ENCODE measurements at places on chromosomes 5 and 9.
A peak's percentile ranks its signal among the peaks of the same experiment; 100 is the strongest.

- DNase-seq = peak; percentile 66
These were observed 48.6 kb upstream of the TLE1 start for GRCh38 chr9:81737871-81738507.

DNA sequence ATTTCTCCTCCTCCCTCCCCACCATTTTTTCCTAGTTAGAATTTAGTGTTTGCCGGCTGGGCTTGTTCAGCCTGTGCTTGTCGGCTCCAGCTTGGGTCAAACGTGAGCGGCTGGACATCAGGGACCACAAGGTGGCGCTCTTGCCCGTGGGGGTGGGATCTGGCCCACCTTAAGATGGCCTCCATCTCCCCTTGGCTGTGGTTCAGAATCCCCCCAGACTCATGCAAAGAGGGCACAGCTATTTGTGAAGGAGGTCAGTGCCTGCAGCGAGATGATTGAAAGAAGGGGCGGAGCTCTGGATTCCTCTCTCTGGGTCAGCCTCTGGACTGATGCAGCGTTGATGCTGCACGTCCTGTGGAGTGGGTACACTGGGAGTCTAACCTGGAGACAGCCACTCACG, 283.3 kb upstream of the TUT7 start:
- peak; percentile 18 for DNase-seq

GRCh38 chr5:112560371-112560770, 141.3 kb upstream of the EPB41L4A start:
- DNase-seq = no peak

DNA sequence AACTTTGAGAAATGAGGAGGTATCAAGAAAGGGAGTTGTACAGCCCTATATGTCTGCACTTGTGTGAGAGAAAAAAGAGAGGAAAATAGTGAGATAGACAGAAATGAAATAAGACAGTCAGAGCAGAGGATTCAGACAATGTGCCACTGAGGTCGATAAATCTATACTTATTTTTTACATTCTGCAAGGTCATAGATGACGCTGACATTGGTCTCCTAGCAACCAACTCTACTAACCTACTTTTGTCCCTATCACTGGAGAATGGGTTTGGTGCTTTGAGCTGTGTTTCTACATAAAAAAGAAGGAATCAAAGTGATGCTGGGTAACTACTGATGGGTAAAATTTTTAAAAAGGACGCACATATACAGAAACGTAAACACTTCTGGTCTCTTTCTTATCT, 573.3 kb upstream of the RORB start:
- DNase-seq = no peak

GRCh38 chr5:133391354-133392136, 220.8 kb downstream of the FSTL4 start:
- no peak for DNase-seq

DNA sequence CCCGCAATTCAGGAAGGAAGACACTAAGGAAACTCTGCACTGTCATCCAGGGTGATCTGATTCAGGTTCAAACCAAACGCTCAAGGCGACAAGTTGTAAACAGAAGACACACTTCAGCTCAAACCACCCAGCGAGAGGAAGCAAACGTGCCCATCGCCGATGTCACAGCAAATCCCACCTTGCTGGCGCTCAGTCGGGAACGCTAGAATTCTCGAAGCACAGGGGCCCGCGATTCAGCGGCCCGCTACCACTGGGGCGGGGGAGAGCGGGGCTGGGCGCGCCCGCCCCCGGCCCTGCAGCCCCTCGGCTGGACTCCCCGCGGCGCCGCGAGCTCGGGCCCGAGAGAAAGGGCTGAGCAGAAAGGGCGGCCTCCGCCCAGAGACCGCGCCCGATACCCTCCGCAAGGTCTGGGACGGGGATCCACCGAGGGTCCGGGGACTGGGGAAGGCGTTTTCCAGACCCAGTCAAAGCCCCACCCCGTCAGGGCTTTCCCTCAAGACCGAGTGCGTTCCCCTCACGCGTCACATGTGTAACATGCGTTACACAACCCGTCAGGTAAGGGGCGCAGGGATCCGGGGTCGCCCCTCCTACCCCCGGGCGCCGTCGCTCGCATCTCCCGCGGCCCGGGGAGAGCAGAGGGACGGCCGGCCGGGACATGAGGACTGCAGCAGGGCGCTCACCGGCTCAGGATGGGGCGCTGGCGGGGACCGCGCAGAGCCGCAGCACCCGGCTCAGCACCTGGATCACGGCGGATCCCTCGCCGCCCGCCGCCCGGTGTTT, 469 bp downstream of the AGTPBP1 start:
- DNase-seq = peak; percentile 30

- DNase-seq = no peak
These were observed 401.1 kb upstream of the RGMB start for GRCh38 chr5:98372351-98372750.

GRCh38 chr5:16665601-16666000, 48.8 kb upstream of the RETREG1 start:
- no peak for DNase-seq

DNA sequence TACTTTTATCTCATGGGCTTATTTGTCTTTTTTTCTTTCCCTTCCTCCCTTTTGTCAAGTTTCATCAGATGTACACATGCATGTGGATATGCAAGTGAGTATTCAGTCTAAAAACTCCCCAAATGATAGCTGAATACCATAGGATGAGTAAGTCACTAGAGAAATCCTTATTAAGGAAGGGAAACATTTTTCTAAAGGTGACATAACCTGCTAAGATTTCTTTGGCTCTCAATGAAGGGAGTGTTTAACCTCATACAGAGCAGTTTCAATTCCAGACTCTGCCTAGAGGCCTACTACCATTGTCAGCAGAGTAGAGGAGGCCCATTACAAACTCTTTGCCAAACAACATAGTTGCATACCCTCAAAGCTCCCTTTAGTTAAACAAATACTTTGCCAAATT, 192.4 kb downstream of the ARHGEF28 start:
- DNase-seq = no peak

- DNase-seq = no peak
These were observed 605.2 kb downstream of the CCDC171 start for GRCh38 chr9:16158093-16158492.

GRCh38 chr9:134689321-134690181, 47.9 kb downstream of the COL5A1 start:
- peak; percentile 71 for DNase-seq

DNA sequence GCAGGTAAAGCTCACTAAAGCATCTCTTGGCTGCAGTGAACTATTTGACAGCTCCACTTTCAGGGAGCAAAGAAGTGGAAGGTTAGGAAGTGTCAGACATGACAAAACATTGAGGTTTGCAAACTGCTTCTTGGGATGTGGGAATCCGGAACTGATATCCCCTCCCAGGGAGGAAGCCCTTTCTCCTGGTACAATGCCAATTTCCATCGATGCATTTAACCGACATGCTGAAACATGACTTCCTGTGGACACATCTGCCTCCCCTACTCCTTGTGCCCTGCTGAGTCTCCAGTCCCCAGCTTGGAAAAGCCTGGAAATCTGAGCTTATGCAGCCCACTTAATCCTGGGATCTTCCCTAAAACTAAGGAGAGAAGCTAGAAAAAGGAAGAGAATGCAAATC, 323.1 kb upstream of the DAP start:
- DNase-seq = no peak

DNA sequence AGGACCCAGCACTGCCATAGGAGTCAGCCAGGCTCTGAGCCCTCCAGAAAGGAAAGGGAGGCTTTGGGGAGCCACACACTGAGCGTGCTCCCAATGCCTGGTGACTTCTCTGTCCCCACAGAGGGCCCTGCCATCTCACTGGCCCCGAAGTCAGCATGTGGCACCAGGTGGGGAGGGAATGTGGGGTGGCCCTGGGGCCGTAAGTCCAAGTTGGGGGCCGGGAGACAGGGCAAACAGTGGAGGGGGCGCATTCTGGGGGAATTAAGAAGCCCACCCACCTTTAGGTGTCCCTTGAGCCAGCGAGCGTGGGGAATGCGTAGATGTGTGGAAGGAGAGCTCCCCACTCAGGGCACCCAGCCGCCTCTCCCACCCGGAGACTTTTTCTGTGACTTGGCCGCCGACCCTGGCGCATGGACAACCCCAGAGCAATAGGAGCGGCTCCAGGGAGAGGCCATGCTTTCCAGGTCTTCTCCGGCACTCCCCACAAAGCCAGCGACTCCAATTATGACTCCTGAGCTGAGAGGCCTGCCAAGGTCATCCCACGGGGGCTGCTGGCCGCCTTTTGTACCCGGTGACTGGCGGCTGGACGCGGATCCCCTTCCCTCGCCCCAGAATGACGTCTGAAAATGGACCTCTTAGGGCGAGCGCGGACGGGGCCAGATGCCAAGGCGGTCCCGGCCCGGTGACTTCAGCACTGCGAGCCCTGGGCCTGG, 9.8 kb downstream of the IRX1 start:
- DNase-seq = no peak

GRCh38 chr9:97153967-97154366, 115.0 kb upstream of the CTSV start:
- no peak for DNase-seq

DNA sequence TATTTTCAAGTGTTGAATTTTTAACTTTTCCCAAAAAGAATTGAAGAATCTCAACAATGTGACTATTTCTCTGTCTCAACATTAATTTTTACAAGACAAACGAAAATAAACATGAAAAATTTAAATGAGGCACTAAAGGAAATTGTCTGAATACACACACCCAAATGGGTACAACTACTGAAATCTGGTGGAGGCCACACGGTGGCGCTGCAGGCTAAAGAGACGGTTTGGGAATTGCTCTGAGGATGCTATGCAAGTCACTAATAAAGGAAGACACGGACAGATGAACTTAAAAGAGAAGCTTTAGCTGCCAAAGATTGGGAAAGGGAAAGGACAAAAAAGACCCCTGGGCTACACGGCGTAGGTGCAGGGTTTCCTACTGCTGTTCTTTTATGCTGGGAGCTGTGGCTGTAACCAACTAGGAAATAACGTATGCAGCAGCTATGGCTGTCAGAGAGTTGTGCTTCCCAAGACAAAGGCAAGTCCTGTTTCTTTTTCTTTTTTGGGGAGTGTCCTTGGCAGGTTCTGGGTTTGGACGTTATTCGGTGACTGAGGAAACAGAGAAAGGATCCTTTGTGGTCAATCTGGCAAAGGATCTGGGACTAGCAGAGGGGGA, at the start of gene PCDHB10:
PCDHB10 (plus strand) TSS at position 244 of the 616 bp plus-strand sequence; CDS start at position 444, 200 bp downstream.
- no peak for DNase-seq

DNA sequence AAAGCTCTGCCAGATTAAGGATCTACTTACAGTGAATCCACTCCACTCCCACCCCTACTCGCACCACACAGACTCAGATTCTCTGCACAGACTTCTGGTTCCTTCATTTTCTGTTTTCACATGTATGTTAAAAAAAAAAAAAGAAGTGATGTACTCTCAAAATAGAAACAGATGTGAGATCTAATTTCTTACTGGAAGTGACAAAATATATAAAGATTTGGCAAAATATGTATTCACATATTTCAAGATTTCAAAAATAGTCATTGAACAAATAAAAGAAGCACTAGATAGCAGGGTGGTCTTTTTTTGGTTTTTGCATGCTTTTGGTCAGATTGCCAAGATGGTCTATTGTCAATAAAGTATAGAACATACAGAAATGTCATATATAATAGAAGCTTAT, 379.2 kb downstream of the TMEM167A start:
- DNase-seq = no peak

All from head of caudate nucleus (tissue), 42 donors.